Activated T-helper 1 cell treated with Interleukin-2 at 50 U/mL for 16 hours (primary cell): ENCODE measurements at places on chromosomes 6 and 20.

GRCh38 chr6:69813508-69813907 is 16.7 kb upstream of the LMBRD1 start:
- no peak for DNase-seq

DNA sequence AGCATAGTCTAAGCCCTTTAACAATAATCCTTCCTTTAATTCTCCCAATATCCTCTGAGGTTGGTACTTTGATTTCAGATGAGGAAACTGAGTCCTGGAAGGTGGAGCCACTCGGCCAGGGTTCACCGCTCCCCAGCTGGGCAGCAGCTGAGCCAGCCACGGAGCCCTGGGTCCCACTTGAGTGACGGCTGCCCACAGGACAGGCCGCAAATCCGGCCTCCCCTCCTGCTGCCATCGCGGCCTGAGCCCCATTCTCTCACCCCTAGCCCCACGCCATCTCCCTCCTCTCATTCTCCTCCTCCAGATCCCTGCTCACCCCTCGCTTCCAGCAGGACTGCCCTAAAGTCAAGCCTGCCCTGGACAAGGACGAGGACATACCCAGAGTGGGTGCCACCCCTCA is 41.4 kb downstream of the AGPAT4 start:
- no peak for DNase-seq

GRCh38 chr6:31139599-31139998 is 733 bp upstream of the PSORS1C2 start:
- no peak for DNase-seq

DNA sequence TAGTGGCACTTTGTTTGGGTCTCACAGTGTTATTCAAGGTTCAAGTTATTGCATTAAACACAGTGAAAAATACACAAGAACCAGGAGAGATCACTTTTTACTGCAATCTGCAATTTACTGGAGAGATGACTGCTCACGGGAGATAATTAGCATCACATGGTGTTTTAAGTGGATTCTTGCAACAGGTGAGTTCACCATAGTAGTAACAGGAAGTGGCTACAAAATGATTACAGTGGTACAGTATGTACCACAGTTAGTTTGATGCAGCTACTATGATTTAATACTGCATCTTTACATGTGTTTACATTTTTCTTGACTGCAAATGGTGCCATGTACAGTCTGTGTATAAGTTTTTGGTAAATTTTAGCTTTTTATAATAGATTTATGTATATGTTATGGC is 96.5 kb upstream of the SCP2D1 start:
- no peak for DNase-seq

GRCh38 chr6:39573541-39573940 is 151.7 kb downstream of the KIF6 start:
- DNase-seq: no peak

DNA sequence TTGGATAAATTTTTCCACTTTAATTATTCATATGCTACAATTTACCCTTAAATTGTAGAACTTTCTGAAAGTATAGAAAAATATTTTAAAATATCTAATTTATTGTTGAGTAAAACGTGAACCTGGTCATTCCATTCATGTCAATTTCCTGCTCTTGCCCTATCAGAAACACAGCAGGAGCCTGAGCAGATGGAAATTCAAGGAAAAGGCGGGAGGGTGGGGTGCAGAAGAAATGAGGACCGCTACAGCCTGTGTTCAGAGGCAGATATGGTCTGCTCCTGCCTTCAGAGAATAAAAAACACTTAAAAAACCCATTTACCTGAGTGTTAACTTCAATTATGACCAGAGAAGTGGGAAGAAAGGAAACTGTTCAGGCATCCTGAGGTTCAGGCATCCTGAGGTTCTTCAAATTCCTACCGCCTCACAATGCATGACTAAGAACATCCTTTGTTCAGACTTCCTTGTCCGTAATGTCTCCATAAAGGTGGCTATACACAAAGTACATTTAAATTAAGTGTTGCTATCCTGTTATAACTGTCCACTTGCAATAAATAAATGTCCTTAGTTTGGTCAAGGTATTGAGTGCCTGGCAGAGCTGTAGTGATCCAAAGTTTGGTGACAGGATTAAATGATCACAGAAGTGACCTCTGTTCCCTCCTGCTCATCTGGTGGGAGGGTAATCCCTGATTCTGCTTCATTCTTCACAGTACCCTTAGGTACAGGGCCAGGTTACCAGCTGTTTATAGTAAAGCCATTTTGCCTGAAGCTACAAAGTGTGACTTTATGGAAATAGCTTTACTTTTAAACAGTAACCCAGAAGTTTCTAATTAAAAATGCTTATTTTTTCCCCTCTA is 109.1 kb downstream of the MAN1A1 start:
- DNase-seq: no peak

DNA sequence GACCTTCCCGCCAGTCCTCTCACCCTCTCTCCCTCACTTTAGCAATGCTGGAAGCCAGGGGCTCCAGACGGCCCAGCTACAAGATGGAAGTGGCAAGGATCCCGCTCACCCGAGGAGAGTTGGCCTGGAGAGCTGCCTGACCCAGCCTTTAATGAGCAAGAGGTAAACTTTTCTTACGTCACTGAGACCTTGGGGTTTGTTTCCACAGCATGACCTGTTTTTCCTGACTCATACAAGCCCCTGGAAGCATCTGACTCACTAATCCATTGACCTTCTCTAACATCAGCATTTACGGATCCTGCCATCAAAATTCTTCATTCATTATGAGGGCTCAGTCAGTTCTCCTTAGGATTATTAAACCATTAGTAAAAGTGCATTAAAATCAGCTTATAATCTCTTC is 120.4 kb downstream of the MYLK4 start:
- DNase-seq: no peak

GRCh38 chr6:159470397-159470796 is 222.6 kb downstream of the SOD2 start:
- DNase-seq: no peak

DNA sequence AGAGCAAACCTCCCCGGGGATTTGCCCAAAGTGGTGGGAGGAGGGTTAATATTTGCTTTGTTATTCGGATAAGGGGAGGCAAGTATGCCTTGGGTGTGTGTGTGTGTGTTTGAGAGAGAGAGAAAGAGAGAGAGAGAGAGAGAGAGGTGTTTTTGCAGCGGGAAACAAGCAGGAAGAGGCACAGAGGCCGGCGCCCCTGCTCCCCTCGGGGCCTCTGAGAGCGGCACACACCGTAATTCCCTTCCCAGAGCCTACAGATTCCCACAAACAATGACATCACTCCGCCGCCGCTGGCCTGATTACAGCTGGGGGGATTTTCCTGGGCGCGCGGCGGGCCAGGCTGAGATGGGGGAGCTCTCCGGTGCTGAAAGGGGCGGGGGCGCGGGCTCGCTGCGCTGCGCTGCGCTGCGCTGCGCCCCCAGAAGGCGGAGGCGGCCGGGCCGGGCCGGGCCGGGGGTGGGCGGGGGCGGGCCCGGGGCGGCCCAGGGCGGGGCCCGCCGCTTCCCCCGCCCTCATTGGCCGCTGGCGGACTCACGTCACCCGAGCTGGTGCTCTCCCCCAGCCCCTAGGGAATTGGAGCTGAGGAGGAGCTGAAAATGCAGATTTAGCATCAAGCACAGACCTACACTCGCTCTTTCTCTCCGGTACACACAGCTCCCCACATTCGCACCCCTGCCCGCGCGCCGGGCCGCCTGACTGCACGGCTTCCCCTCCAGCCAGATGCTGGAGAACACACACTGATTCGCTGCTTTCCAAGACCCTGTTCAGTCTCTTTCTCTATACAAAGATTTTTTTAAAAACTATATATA is at the start of gene PCSK2:
TSS of gene PCSK2 (plus strand) at position 631 of the 809 bp plus-strand sequence. CDS start 266 bp downstream, outside the sequence.
- no peak for DNase-seq

DNA sequence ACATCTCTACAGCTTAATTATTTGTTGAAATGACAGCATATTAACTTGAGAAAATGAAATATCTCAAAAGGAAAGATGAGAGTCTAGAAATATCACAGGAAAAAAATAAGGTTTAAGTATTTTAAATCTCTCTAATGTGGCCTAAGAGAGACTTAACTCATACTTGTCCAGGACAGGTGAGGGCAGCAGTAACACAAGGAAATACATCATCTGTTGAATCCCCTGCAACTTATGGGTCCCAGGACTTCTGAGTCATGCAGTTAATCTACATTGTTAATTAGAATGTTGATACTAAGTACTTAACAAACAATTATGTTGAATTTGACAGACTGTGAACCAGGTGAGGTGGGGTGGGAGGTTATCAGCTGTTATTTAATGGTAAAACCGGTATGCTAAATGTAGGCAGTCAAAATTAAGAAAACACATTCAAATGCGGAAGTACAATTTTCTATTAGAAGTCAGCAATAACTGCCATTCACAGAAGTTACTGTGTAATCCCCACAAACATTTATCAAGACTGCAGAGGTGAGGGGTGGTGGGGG is 87.9 kb downstream of the CEP57L1 start:
- no peak for DNase-seq

- DNase-seq: no peak
These were observed 42.7 kb downstream of the SASH1 start for GRCh38 chr6:148385379-148385778.

DNA sequence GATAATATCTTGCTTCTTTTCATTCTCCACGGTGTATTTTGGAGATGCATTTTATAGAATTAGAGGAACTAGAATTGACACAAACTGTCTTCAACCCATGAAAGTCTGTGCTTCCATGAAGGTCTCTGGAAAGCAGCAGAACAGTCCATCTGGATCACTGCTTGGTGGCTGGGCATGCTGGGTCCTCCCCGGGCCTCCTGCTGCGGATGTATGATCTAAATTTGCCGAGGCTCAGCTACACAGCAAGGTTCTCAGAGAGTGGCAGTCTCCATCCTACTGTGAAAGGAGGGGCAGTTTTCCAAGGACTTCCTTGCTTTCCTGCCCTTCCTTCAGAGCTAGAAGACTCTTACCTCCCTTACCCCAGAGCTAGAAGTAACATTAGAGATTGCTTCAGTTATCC is 15.1 kb downstream of the PKIG start:
- no peak for DNase-seq

GRCh38 chr6:15200087-15200486 is 45.8 kb upstream of the JARID2 start:
- DNase-seq: no peak

- no peak for DNase-seq
These were observed 70.2 kb downstream of the LYRM4 start for GRCh38 chr6:5190507-5190906.

DNA sequence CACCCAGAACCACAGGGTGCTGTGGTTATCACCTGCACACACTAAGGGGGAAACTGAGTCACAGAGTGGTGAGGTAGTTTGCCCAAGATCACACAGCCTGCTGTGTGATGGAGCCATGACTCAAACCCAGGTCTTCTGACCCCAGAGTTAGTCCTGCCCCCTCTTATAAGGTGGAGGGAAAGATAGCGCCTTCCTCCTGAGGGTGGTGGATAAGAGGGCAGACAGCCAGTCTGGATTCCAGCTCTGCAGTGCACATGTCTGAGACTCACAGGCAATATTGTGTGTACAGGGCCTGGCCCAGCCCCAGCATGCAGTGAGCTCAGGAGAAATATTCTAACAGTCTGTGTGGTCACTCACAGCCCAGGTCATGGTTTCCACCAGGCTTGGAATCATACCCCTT is 393.7 kb downstream of the CDH4 start:
- DNase-seq: no peak

DNA sequence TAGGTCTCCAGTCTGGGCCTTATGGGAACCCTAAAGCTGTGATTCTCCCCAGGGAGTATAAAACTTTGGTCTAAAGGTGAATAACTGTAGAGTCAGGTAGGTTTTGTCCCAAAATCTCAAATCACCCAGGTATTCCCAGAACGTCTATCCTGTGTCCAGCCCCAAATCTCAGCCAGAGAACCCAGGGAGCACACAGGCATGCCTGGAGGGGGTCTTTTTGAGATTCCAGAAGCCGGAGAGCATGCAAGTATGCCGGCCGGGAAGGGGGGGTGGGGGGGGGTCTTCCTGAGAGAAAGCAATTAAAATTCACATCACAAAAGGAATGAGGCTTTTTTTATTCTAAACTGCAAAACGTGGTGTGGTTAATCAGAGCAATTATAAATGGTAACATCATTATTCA is 210.0 kb downstream of the PTPRT start:
- no peak for DNase-seq

DNA sequence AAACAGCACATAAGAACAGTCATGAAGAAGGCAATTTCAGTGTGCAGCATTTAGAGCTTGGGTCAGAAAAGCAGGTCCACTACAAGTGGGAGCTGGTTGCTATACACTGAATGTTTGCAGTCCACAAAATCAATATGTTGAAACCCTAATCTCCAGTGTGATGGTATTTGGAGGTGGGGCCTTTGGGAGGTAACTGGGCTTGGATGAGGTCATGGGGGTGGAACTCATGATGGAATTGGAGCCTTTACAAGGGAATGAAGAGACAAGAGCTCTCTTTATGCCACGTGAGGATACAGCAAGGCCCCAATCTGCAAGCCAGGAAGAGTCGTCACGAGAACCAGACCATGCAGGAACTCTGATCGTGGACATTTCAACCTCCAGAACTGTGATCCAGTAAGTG is 216.7 kb upstream of the SLC35B3 start:
- DNase-seq: no peak

DNA sequence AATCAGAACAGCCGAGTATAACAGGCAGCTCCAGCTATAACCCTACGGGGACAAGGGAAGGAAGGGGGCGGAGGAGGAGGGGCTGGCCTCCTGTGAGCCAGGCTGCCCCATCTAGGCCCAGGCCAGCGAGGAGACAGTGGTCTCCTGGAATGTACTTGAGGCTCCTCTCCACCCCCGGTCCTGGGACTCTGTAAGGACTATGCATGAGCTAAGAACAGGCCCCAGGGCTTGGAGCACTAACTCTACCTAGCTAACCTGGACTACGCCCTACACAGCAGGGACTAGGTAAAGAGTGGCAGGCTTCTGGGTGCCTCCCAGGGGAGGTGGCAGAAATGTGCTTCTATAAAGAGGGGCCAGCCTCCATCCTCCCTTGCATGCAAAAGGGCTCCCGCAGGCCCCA is 8.9 kb downstream of the KCNK15 start:
- DNase-seq: no peak

DNA sequence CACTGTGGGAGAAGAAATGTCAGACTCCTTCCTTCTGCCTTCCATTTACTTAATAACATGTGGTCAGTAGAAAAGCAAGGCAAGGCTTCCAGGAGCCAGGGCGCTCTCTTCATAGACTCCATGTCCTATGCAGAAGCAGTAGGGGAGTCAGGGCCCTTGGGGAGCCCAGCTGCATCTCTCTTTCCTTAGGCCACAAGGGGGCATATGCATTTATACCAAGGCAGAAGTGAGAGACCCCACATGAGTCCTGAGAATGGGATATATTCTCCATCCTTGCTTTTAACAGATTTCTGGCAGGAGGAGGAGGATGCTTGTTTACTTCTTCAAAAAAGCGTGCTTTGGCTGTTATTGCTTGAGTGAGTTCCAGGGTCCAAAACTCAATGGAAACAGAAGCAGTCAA is 198.5 kb downstream of the HIVEP2 start:
- no peak for DNase-seq

- DNase-seq: no peak
These were observed 259.3 kb downstream of the ERMARD start for GRCh38 chr6:170010665-170011203.

- no peak for DNase-seq
These were observed 15.0 kb upstream of the MAP1LC3A start for GRCh38 chr20:34543463-34544056.
